Cortex of kidney (tissue), 1 donor: ENCODE measurements at places on chromosomes 13 and 19.

- no peak for DNase-seq
Measured at GRCh38 chr13:111289251-111289650, 31.2 kb upstream of the TEX29 start.

- no peak for DNase-seq
Measured at GRCh38 chr13:98879127-98879520, 98.7 kb downstream of the DOCK9 start.

GRCh38 chr19:56097306-56097705 lies 23.8 kb downstream of the ZNF787 start:
- no peak for DNase-seq

GRCh38 chr13:75180805-75181455 lies 301.0 kb downstream of the TBC1D4 start:
- DNase-seq, result no peak

DNA sequence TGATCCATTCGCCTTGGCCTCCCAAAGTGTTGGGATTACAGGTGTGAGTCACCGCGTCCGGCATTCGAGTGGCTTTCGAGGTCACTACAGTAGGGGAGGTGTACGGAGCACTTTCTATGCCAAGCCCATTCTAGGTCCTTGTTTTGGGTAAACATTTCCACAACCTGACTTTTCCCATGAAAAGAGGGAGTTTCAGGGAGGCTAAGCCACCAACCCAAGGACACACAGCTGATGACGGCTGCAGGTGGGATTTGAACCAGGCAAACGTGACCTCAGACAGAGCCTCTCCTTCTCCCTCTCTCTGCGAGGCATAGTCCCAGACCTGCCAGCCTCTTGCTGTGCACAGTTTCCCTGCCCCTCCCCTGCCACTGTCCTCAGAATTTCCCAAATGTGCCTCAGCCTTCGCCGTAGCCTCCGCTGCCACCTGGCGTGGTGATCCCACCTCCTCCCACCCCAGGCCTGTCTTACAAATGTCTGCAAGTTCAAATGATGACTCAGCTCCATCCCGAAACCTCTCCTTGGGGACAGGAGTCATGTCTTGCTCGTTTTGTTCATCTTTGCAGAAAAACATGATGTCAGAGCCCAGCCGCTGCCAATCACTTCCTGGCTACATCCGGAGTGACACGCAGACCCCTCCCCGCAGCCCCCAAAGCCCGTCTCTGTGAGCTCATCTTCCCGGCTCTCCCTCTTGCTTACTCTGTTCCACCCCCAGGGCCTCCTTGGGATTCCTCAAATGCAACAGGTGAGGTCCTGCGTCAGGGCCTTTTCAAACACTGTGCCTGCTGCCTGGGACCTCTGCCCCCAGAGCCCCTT lies 6.6 kb upstream of the GADD45B start:
- DNase-seq, result no peak

DNA sequence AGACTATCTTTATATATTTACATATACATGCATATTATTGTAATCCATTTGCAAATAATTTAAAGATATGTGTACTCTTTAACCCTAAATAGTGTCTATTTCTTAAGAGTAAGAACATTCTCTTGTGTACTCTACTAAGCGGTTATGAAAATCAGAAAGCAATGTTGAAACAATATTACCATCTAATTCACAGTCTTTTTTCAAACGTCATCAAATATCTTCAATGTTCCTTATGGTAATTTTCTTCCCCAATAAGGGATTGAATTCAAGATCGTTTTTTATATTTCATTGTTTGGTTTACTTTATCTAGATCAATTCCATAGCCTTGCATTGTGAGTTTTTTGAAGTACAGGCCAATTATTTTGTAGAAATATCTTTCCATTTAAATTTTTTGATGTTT lies 1647.4 kb upstream of the PRR20A start:
- DNase-seq, result no peak
